Hematopoietic multipotent progenitor cell treated with erythropoietin and hydrocortisone succinate and interleukin-3 and kit ligand, for 8 days (in vitro differentiated cells): ENCODE measurements at places on chromosomes 3 and 15.

GRCh38 chr3:175336406-175337133 lies 477.4 kb downstream of the NAALADL2 start:
- no peak for DNase-seq

DNA sequence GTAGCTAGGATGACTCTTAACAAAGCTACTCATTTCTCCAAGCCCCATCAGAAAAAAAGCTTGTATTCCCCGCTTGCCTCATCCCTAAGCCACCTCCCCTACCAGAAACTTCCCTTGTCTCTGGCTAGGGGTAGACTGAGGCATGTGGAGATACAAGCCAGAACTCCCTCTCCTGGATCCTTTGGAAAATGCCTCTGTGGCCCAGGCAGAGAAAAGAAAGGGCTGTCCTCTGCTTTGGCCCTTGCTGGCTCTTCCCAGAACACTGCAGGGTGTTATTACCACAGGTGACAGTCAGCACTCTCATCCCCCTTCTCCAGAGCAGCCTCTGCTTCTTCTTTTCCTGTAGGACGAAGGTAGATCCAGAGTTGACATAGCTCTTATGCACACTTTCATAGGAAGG lies 15.2 kb downstream of the RMDN3 start:
- DNase-seq, result no peak

- no peak for DNase-seq
Observed at GRCh38 chr3:156518726-156519125, 36.2 kb downstream of the SSR3 start.

- DNase-seq, result no peak
Observed at GRCh38 chr3:186257866-186258265, 104.2 kb downstream of the DGKG start.

DNA sequence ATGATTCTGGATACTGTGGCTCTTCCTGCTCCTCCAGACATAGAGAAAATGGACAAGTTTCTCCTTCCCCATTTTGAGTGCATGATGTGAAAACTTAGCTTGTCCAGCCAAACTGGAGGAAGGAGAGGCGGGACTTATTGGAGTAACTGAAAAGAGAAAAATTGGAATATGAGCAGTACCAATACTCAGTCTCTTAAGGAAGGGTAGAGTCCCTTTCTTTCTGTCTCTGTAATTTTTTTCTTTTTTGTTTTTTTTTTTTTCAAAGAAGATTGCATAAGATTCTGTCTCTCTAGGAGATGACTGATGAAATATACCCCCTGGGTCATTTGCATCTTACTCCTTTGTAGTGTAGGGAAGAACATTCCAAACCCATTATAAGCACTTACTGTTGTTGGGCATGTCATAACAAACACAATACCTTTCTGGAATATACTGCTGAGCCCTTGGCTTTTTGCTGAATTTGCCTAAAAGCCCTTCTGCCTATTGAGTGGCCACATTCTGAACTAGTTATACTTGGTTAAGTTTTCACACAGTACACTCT lies 498.1 kb upstream of the TPRG1 start:
- DNase-seq, result no peak

DNA sequence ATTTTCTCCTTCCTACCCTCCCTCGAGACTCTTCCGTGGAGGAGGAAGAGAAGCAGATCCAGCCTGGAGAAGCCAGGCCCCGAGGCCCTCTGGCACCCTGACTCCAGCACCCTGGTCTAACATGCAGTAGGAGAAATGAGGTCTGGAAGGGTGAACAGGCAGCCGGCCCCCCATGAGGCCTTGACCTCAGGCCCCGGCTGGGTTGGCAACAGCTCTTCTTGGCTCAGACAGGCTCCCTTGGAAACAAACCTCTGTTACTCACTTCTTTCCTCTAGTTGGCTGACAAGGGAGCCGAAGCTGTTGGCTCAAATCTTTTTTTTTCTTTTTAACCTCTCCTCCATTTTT lies 73.4 kb downstream of the CPN2 start:
- DNase-seq, result no peak

DNA sequence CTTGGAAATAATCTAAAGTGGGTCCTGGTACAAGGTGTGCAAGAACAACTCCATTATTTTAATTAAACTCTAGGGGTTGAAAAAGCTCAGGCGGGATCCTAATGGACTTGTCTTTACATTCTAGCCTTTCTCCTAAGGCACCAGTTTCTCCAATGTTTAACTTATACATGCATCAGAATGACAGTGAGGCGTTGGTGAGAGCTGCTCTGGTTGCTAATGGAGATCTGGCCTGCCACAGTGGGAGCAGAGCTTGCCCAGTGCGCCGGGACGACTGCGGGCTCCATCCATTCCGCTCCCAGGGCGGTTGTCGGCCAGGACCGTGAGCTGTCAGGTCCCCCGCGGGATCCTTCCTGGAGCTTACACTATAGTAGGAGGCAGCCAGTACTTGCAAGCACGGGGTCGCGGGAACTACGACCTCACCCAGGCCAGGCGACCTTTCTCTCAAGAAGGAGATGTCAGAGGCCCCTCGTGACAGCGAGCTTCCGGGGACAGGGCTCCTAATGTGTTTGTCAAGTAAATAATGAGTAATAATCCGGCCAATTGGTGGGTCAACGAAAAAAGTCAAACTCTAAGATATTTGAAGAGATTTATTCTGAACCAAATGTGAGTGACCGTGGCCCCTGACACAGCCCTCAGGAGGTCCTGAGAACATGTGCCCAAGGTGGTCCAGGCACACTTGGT lies 991 bp upstream of the HIGD1A start:
- DNase-seq, result peak; percentile 23

GRCh38 chr3:18223974-18224373 lies 201.2 kb downstream of the SATB1 start:
- no peak for DNase-seq

GRCh38 chr3:50486219-50486888 lies 17.1 kb downstream of the CACNA2D2 start:
- no peak for DNase-seq

DNA sequence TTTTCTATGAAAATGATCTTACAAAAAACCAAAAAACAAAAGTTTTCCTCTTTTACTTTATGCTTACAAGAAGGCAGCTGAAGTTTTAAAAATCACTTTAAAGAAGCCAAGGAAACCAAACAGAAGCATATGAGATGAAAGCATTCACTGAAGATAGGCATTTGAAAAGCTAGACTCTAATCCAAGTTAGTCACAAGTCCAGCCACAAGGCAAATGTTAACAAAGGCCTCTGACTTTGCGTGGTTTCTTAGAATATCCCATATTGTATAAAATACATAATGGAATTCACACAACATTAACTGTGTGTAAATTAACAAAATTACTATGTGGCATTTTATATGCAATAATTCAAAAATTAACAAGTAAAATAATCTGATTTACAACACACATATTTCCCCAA lies 17.7 kb downstream of the MRPL3 start:
- no peak for DNase-seq

GRCh38 chr3:62199126-62199525 lies 174.2 kb downstream of the FEZF2 start:
- DNase-seq, result no peak

GRCh38 chr15:80562033-80562432 lies 133.1 kb upstream of the ABHD17C start:
- no peak for DNase-seq
